Right atrium auricular region (tissue), 2 donors: ENCODE measurements at places on chromosomes 12 and 14. TPM values are rescaled to one million over a fixed set of nuclear protein-coding genes. Genes with fewer than 3 reads are reported as not detected.

GRCh38 chr14:22159957-22160356, 429.1 kb downstream of the DAD1 start:
- DNase-seq = no peak

GRCh38 chr12:48296586-48297282, 54.0 kb downstream of the ZNF641 start:
- DNase-seq = peak; percentile 86

DNA sequence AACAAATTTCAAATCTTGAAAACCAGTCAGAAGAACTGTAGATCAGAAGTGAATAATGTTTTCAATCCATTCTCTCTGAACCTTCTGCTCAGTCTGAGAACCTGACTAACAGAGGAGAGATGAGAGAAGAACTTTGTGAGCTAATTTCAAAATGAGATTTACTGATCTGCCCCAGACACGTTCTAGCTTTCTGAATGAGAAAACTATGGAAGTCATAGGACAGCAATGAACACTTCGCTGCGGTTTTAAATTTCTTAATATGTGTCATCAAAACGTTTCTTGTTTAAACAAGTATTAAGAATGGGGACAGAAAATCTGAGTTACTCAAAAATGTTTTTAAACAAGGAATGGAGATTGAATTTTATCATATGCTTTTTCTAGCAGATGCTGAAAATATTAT, 66.6 kb upstream of the FAR2 start:
- no peak for DNase-seq

DNA sequence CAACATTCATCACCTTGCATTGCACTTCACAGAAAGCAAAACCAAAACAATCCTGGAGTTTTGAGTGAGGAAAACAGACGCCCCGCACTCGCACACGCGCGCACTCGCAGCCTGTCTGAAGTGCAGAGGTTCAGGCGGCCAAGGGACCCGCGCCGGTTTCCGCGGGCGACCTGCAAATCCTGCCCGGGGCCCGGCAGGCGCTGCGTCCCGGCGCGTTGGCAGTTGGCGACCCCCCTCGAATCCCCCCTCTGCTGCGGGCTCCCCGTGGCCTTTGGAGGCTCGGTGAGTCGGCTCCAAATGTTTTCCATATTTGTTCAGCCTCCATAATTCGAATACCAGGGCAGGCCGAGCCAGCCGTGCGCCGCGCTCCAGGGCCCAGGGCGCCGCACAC, at the start of gene SSPN:
Gene SSPN (plus strand): TSS at position 324 of the 391 bp plus-strand sequence. CDS start 100 bp downstream, outside the sequence.
- peak; percentile 73 for DNase-seq

GRCh38 chr14:31947680-31948595, 129.2 kb upstream of the ARHGAP5 start:
- DNase-seq = no peak

GRCh38 chr14:104223101-104224041, 85.0 kb downstream of the KIF26A start:
- DNase-seq = no peak

DNA sequence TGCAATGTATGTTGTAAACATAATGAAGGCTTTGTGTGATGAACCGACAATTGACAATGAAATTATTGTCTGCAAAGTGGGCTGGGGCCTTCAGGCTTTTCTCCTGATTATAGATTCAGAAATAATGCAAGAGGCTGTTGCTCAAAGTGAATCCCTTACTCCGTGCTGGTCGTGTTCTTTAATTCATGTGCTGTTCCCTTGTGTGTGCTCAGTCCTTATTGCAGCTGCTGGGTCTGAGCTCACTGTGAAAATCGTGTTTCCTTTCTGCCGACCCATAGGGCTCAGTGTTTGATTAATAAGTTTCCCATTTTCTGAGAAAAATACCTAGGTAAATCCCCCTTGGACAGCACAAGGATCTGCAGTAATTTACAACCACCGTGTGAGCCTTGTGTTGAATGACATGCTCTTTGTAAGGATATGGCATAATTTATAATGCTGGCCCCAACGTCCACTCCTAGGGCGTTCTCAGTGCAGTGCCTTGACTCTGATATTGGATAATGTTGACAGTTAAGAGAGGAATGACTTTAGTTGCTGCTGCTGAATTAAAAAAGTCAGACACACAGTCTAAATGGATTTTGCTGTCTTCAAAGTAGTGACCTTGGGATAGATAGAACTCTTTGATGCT, 81.6 kb downstream of the RGS6 start:
- DNase-seq = no peak

DNA sequence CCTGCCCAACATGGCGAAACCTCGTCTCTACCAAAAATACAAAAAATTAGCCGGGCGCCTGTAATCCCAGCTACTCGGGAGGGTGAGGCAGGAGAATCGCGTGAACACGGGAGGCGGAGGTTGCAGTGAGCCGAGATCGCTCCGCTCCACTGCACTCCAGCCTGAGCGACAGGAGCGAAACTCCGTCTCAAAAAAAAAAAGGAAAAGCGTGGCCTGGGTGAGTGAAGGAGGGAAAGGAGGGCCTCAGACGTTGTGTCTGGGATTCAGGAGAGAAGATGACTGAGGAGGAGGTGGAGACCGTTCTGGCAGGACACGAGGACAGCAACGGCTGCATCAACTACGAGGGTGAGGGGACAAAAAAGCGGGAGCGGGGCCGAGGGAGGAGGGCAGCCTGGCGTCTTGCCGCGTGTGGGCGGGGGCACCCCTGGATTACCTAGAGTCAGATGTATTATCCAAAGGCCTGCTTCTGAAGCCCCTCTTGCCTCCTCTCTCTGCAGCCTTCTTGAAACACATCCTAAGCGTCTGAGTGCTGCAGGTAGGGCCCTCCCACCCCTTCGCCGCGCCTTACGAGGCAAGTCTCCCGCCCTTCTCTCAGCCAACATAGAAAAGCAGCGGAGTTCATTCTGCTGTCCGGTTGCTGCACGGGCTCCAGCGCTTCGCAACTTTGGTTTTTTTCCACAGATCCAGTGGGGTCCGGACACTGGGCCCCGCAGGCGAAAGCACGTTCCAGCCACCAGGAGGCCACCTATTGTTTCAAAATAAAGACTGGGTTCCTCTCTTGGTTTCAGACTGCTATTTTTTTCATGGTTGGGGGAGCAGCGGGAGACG, 744 bp upstream of the MYL6 start:
- peak; percentile 84 for DNase-seq

DNA sequence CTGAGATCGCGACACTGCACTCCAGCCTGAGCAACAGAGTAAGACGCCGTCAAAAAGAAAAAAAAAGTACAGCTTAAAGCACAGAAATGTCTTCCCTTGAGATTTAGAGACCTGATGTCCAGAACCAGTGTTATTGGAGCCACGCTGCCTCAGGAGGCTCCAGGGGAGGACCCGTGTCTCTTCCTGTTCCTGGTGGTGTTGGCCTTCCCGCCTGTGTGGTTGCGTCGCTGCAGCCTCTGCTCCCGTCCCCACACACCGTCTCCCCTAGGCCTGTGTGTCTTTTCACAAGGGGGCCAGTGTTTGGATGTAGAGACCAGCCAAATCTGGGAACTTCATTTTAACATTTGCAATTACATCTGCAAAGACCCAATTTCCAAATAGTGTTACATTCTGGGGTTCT, 8.6 kb upstream of the FBRSL1 start:
- no peak for DNase-seq

DNA sequence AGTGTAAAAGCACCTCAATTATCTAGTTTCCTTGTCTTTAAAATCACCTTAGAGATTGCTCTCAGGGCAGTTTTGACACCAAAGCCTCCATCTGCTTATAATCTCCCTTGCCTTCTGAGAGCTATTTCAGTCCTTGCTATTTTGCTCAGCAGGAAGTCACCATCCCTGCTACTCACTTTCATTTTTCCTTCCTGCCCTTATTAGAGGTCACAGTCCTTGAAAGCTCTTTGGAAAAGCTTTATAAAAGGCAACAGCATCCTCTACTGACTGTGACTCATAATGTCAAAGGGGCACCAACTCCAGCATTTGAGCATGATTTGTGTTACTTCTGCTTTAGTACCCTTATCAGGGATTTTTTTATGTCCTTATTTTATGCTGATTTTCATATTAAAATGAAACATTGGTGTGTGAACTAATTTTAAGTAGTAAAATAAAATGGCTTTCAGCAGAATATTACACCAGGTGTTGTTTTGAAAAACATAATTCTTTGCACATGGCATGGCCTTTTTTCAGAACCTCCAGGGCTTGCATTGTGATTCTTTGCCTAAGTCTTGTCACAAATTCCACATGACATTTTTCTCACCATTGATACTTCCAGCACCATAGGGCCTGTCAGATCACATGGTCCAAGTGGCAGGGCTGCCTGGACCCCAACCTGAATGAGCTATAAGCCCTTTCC, 213.0 kb downstream of the ADAMTS20 start:
- DNase-seq = no peak

- no peak for DNase-seq
These were observed 16.7 kb downstream of the PDE1B start for GRCh38 chr12:54565986-54566544.

DNA sequence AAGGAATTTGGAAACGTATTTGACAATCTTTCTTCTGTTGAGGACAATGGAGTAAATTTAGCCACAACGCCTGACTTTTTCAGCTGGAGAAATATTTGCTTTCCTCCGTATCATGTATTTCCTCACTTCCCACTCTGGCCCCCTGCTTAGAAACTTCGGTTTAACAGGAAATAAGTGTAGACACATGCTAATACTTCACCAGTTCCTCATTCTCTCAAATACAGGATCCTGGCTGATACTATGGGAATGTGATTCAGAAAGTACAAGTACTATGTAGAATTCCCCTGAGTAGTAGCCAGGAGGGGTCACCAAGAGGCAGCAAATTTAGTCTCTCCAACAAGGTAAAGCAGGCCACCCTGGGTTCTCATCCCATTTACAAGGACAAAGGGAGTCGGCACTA, 58.0 kb downstream of the FAR2 start:
- no peak for DNase-seq

DNA sequence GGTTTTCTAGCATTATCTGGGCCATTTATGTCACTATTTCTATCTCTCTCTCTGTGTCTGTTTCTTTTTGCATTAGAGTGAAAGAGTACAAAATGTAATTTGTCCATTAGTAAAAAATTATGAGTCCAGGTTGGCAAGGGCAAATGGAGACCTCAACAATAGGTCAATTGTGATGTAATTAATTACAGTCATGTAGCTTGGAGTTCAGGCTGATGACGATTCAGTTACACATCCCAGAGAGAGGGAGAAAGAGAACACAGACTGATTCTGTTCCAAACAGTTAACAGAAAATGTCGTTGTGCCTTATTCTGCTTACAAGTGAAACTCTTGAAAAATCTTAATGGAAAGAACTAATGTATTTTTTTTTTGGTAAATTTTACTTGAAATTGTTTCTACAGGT, 83.3 kb downstream of the ATXN7L3B start:
- no peak for DNase-seq

DNA sequence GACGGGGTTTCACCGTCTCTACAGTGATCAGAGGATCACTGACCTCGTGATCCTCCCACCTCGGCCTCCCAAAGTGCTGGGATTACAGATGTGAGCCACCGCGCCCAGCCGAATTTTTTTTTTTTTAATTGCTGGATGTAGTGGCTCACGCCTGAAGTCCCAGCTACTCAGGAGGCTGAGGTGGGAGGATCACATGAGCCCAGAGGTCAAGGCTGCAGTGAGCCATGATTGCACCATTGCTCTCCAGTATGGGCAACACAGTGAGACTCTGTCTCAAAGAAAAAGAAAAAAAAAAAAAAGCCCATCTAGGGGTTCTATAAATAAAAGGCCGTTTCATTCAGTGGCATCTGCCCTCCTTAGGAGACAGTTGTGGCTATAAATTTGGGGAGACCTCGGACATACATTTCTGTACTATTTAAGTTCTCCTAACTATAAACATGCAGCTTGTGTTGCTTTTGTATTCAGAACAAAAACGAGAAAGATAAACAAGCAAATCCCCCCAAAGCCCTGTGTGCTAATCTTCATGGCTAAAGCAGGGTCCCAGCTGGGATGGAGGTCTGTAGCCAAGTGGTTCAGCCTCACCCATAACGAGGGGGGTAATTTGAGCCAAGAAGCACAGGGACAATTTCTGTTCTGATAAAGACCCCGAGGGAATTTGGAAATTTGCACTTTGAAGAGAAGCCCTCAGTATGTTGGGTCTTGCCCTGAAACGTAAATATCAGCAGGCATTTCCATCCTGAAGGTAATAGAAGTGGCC, 35.0 kb upstream of the BCL7A start:
- DNase-seq = no peak

DNA sequence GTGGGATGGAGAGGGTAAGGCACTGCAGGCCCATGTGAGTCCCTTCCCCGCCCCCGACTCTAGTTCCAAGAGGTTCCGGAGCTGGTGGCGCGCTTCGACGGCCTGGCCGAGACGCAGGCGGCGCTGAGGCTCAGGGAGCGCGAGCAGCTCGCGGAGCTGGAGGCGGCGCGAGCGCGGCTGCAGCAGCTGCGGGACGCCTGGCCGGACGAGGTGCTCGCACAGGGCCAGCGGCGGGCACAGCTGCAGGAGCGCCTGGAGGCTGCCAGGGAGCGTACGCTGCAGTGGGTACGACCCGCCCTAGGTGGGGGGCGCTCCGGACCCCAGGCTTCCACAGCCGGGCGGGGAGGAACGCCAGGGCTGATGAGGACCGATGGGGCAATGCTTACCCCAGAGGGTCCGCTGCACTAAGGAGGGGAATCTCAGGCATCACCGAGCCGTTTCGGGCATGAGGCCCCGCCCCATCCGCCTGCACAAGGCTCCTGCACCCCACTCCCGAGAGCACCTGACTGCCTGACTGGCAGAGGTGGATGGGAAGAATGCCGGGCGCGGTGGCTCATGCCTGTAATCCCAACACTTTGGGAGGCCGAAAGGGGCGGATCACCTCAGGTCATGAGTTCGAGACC, 4.9 kb downstream of the CFAP73 start:
- no peak for DNase-seq

GRCh38 chr12:47700263-47700662, 5.6 kb downstream of the RPAP3 start:
- no peak for DNase-seq

DNA sequence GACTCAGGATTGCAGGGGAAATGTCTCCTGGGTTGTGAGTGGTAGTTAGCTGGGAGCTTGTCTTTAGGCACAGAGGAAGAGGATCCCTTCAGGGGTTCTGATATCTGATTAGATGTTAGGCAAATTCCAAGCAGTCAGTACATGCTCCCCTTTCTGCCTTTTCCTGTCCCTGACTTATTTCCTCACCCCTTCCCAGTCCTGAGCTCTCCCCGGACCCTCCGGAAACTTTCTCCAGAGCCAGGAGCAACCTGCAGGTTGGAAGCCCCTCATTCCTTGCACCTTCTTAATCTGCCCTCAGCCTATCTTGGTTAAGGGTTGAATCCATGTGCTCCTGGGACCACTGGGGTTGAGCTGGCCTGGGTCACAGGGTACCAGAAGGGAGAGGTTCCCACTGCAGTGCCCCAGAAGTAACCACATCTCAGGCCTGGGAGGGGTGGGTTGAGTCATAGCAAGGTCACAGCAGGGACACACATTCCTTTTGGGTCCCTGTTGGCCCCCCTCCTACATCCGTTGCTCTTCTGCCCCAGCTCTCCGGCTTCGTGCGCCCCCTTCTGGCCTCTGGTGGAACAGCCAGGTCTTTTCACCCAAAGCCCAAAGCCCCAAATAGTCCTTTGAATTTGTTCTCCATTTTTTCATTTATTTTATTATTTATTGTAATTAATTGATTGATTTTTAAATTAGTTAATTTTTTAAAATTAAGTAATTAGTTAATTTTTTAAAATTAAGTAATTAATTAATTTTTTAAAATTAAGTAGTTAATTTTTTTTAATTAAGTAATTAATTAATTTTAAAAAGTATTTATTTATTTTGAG, 1.8 kb downstream of the IGFBP6 start:
- DNase-seq = peak; percentile 98

- no peak for DNase-seq
These were observed 49.7 kb upstream of the KCNH3 start for GRCh38 chr12:49489154-49489553.

Gene PRORP
- 12.6 TPM for total RNA-seq

Gene OR4E2
- total RNA-seq = not detected

Gene OSGEP
- total RNA-seq = 23.8 TPM

Gene AQP5
- 2.1 TPM for total RNA-seq

Gene ITGB7
- not detected for total RNA-seq

Gene RPGRIP1
- total RNA-seq = 0.12 TPM

Gene RAD51AP1
- total RNA-seq = 0.86 TPM
